ENCODE measurements at places on chromosomes 5 and 9.

DNA sequence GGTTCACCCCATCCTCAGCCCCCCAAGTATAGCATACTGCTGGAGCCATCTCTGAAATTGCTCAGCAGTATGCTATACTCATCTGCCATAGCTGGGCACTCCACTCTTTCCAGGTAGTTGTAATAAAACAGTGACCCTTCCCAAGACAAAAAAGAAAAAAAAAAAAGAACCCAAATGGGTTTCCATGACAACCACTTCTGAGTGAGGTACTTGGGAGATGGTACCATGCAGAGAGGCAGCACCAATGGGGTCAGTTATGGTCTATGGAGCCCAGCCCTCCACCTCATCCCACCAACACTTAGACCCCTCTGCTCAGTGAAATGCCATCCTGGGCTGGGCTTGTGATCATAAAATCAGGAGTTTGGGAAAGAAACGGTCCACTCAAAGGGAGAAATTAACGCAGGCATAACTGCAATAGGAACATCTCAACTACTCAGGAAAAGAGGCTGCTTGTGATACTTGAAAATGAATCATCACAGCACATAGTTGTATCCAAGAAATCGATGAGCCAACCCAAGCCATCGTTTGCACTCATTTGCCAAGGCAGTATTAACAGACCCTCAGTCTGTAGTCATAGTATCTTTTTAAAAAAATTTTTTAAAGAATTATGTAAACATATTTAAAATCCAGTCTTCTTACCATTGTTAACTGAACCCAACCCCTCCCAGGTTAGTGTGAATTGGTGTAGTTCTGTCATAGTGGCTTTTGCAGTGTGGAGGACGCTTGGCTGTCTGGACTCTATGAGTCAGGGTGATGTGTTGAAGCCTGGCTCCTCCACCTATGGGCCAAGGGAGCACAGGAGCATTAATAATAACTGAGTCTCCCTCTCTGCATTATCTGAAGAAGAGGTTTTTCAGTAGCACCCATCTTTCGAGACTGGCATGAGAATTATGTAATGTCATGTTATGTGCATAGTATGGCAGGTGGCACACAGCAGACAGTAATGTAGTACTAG lies 402.7 kb downstream of the SPOCK1 start:
- DNase-seq: no peak

- DNase-seq: no peak
Observed at GRCh38 chr5:109506556-109506955, 96.8 kb upstream of the PJA2 start.

GRCh38 chr5:148469501-148469935 lies 85.8 kb downstream of the FBXO38 start:
- no peak for DNase-seq

DNA sequence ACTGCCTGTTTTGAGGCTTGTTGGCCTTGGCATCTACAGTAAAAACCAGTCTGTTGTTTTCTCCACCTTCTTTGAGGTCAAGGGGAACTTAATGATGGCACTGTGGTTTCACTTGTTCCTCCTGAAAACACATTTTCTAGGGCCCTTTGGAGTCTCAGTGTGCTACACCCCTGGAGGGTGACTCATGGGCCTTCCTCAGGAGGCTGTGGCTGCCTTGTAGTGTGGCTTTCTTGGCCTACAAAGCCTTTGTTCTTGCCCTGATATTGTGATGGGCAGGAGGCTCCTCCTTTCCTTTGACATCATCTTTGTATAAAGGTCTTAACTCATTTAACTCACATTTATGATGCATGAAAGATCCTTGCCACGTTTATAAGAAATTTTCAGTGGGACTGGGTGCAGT lies 56.3 kb upstream of the GPBP1 start:
- no peak for DNase-seq

GRCh38 chr5:146076028-146076427 lies 29.3 kb downstream of the PLAC8L1 start:
- no peak for DNase-seq

Measured in NAMALWA (cell line).